ENCODE measurements at places on chromosomes 13 and 19.

DNA sequence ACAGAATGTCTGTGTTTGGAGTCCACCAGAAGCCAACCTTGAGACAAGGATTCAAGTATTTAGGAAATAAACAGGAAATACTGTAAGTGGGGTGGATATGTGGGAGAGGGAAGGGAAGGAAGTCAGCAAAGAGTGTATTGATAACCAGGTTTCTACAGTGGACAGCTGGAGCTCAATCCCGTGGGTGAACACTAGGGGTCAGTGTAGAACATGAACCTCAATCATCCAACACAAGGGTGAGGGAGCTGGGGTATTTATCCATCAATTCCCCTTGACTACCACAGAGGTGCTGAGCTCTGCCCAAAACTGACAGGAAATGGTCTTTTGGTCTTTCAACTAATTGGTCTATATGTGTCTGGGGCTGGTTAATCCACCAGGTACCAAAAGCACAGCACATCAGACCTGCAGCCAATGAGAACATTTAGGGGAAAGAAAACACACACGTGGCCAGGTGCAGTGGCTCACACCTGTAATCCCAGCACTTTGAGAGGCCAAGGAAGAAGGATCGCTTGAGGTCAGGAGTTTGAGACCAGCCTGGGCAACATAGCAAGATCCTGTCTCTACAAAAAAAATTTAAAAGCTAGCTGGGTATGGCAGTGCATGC lies 5.6 kb upstream of the SYDE1 start:
- no peak for DNase-seq

DNA sequence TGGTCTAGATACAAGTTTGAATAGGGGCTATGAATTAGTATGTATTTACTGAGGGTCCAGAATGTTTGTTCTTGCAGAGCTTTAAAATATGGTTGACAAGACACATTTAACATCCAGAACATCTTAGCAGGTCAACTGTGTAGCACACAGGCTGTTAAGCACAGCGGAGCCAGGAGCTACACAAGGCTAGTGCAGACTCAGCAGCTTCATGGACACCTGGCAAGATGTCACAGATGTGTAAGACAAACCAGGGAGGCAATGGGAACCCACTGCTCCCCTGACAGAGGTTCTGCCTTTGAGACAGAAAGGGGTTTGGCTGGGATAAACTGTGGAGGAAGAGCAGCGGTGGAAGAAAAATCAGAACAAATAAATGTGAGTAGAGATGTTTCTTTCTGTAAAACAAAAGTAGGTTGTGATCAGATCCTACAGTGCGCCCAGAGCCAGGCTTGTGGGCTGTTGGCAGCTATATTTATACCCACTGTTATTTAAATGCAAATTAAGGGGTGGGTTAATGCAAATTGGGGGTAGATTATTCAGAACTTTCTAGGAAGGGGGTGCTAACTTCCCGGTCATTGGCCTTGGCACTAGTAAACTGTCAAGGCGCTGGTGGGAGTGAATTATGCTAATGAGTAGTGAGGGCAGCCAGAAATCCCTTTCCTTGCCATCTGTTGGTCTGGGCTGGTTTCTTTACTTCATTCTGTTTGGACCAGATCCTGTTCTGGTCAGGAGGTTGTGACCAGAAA lies 33.0 kb downstream of the MIPEP start:
- no peak for DNase-seq

- no peak for DNase-seq
These were observed 39.7 kb downstream of the USP12 start for GRCh38 chr13:27131906-27132305.

DNA sequence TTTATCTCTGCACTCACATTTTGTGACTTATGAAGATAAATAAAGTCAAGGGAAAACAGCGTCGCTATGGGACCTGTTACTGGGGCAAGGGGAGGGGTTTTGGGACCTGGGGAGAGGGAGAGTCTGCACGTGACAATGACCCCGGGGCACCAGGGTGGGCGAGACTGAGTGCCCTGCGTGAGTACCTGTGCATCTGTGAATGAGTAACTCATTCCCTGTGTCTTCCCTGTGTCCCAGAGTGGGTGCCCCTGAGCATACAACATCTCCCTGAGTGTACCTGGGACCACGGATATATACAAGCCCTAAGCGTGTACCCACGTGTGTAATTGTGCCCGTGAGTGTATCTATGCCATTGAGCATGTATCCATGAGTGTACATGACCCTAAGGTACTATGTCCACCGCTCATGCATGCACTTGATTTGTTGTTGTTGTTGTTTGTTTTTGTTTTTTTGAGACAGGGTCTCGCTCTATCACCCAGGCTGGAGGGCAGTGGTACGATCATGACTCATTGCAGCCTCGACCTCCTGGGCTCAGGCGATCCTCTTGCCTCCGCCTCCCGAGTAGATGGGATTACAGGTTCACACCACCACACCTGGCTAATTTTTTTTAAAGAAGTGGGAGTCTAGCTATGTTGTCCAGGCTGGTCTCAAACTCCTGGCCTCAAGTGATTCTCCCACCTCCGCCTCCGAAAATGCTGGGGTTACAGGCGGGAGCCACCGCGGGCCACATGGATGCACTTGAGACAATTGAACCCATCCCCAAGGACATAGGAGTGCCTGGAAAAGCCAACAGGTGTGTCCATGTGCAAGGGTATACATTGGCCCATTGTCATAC lies 645 bp upstream of the TRAPPC5 start:
- no peak for DNase-seq

DNA sequence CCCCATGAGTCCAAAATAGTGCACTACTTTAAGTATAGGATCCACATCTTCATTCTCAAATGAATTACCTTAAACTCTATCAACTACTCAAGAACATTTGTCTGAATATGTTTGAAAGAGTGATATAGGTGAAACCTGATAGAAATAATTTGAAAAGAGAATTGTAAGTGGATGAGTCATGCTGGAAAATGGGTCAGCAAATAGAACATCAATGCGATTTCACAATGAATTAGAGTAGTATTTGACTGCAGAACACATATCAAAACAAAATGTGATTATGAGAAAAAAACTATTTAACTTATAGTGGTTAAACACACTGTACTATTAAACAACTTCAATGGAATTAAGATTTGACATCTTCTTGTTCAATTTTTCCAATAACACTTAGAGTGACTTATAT lies 300.6 kb upstream of the KLHL1 start:
- DNase-seq, result no peak

DNA sequence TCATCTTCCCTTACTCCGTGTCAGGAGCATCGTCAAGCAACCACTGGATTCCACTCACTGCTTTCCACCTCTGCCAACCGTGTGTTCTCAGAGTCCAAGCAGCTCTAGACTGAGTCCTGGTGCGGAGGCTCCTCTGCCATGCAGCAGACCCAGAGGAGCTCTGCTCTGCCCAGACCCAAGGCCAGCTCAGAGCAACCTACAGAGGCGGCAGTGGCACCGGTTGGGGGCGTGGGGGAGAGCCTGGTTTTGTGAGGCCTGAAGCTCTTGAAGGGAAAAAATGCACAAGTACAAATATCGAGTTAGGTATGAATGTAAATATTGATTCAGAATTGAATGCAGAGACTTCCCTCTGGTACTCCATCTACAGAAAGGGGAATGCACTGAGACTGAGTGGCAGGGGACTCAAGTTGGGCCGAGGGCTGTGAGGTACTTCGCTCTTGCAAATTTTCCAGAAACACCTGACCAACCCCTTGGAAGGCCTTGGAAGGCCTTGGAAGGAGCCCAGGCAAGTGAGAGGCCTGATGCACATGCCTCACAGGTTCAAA lies 46.7 kb downstream of the GJA3 start:
- DNase-seq, result no peak

GRCh38 chr19:27775395-27775794 lies 1437.6 kb downstream of the UQCRFS1 start:
- DNase-seq, result no peak

DNA sequence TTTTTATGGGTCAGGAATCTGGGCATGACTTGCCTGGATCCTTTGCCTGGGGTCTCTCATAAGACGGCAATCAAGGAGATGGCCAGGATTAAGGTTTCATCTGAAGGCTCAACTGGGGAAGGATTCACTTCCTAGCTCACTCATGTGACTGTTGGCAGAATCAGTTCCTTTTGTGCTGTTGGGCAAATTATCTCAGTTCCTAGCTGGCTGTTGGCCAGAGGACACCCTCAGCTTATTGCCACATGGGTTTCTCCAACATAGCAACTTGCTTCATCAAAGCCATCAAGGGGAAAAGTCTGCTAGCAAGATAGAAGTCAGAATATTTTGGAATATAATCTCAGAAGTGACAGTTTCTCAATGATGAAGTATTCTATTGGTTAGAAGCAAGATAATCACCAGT lies 12.2 kb upstream of the EVI5L start:
- DNase-seq, result no peak

- no peak for DNase-seq
These were observed 27.5 kb upstream of the SERPINE3 start for GRCh38 chr13:51311957-51312520.
